Amniotic epithelial cell (primary cell): ENCODE measurements at places on chromosomes 12 and 14.

DNA sequence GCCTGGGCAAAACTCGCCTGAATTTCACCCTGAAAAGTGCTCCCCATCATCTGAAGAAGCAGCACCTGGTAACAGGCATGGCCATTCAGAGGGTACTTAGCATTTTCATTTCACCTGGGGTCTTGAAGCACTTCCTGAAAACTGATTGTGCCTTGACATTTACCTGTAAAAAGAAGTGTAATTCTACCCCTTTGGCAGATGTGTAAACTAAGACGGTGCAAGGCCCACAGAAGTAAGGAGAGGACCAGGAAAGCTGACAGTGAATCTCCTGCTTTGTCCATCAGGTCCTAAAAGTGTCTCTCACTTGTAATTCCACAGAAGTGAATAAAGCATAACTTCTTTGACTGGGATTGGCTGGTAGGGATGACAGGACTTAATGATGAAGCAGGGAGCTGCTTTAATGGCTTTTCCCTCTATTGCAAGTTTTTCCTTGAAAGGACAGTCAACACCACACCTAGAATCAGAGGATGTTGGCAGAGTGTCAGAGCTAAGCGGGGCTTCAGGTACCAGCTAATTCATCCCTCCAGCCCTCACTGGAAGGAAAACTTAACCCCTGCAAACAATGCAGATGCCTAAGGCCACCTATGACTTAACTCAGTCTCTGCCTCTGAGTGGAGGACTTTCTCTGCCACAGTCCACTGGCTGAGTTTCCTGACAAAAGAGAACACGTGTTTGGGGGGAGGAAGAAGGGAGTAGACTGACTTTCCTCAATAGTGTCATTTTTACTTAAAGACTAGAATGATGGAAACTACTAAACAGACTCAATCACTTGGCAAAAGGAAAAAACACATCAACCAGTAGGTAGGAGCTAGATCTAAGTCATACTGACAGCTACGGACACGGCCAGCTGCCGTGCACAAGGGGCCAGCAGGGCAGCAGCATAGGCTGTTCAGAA is 74.7 kb downstream of the NUAK1 start:
- DNase-seq, result no peak

DNA sequence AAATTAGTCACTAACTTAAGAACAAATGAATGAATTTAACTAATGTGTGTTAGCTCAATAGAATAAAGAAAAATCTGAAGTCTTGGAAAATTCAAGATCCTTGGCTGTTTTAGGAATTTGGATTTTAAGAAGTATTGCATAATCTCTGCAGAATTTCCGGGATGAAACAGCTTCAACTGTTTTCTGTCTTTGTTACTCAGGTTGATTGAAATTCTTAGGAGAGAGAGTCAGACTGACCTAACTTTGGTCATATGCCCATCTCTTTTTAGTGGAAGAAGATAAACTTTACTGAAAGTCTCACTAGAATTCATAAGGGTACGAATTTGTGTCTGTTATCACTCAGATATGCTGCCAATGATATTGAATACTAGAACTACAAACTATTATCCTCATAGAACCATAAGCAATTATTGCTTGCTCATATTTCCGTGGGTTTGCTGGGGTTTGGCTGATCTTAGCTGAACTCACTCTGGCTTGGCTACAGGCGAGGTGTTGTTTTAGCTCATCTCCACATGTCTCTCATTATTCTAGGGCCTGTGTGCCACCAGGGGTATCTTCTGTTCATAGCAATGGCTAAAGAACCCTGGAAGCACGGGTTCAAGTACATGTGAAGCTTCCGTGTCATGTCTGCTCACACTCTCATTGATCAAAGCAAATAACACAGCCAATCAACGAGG is 257.4 kb upstream of the NOVA1 start:
- peak; percentile 4 for DNase-seq

- DNase-seq, result no peak
Observed at GRCh38 chr14:22977434-22977683, 5.0 kb downstream of the AJUBA start.

DNA sequence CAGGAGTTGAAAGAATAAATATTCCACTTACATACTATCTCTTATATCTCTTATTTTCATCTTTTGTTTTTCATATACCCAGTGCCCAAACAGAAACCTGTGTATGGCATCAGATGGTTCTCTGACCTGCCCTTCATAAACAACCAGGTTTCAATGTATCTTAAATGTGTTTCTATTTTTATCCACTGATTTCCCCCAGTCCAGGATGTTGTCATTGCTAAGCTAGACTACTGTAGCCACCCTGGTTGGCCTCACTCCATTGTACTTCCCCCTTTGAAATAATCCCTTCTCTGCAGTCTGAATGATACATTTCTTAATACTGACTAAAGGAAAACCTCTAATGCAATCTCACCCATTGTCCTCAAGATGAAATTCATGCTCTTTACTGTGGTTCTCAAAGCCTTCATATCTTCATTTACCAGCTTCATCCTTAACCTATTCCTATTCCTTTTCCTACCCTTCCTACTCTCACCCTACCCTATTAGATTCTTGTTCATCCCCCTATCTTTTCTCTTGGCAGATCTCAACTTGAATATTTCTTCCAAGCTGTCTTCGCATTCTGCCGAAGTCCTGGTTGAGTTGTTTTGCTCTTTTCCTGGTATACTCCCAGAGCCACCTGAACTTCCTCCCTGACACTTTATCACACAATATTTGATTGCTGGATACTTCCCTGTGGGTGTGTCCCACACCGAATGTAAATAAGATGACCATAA is 312.4 kb downstream of the FOXG1 start:
- DNase-seq, result no peak

DNA sequence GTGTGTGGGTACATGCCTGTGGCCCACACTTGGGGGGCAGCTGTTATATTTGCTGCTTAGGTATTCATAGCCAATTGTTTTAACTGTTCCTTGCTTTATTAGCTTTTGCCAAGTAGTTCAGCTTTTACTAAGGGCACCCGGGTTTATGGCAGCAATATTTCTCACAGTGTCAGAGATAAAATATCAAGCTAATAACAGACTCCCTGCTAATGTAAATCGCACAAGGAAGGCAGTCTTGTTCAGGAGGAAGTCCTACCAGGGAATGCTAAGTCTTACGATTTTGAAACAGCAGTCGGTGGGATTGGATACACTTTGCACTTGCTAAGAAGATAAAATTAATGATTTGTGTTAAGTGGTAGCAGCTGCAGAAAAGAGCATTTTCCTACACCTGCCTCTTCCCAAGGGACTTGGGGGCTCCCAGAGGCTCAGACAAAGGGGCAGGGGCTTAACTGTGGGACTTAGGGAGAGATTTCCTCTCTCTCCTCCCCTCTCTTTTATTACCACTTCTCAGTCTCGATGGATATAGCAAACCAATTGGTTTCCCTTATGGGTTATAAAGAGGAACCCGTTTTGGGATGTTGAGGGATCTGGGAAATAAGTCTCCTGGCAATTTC is 175.1 kb downstream of the NRXN3 start:
- DNase-seq, result no peak

GRCh38 chr14:78448164-78449094 is 278.3 kb downstream of the NRXN3 start:
- DNase-seq, result no peak

DNA sequence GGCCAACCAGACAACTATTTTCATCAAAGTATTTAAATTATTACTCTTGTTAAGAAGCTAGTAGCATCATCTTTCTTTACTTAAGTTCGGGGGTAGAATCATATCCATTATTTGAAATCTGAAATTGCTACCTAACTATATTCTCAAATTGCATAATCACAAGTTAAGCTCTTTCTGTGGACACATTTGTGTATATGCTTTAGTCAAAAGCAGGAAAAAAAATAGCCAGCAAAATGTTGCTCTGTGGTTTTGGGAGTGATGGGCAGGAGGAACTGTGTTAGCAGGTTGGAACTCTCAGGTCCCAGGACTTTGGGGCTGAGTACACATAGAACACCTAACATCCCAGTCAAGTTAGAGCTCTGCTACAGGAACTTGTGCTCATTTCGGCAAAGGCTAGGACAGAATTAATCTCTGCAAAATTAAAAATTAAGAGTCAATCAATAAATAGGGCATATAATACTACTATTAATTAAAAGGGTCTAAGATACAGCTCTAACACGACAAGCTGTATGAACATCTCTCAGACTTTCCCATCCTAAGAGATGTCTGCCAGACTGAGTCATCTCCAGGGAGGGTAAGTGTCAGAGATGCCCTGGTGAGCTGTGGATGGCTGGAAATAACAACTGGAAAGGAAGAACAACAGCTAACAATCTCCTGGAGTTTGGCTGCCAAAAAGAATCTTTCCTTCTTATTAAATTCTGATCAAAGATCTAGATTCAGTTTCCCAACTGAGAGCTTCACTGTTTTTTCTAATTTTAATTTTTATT is 203.5 kb upstream of the GZMB start:
- DNase-seq, result peak; percentile 63
